Right lobe of liver (tissue), 6 donors: ENCODE measurements at places on chromosomes 13 and 19. TPM values are rescaled to one million over a fixed set of nuclear protein-coding genes. Genes with fewer than 3 reads are reported as not detected.

- DNase-seq, result no peak
- H3K27ac ChIP-seq, result no peak overlapping the region
- H3K4me1 ChIP-seq, result no peaks in the 10 kb centered on the region
- H3K27me3 ChIP-seq, result no peaks in the 10 kb centered on the region
- H3K36me3 ChIP-seq, result no peaks in the 10 kb centered on the region
Measured at GRCh38 chr13:31920727-31921100, 110.9 kb upstream of the FRY start.

GRCh38 chr19:1467215-1467489 is 11.9 kb downstream of the C19orf25 start:
- no peak for DNase-seq
- H3K27ac ChIP-seq, result no peak overlapping the region
- H3K36me3 ChIP-seq, result no peaks in the 10 kb centered on the region
- H3K27me3 ChIP-seq, result peaks cover 41% of the 10 kb centered on the region
- H3K4me1 ChIP-seq, result peaks cover 16% of the 10 kb centered on the region

DNA sequence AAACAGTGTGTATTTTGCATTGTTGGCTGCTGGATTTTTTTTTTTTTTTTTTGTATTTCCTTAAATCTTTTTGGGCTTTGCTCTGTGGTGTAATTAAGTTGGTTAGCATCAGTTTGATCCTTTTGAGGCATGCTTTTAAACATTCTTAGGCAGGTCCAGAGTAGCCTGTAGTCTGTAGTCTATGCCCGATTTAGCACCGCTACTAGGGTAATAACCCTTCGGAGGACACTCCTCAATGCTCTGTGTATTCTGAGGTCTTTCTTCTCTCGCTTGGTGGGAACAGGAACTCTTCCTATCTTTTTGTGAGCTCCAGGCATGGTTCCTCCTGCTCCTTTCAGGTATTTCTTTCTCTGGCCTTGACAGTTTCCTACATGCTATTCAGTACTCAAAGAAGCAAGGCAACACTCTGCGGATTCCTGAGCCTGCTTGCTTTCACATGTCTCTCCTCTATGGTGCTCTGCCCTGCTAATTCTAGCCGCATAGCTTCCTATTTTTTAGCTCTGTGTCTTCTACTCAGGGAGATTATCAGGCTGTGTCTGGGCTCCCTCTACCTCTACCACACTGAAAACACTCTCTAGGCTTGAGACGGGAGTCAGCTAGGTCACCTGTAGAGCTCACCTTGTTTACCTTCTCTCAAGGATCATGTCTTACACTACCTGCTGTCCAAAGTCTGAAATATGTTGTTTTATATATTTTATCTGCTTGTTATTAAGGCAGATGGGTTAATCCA is 195.1 kb downstream of the NDFIP2 start:
- no peak overlapping the region for H3K4me3 ChIP-seq
- no peak overlapping the region for H3K27ac ChIP-seq
- no peak for DNase-seq
- no peaks in the 10 kb centered on the region for H3K27me3 ChIP-seq

DNA sequence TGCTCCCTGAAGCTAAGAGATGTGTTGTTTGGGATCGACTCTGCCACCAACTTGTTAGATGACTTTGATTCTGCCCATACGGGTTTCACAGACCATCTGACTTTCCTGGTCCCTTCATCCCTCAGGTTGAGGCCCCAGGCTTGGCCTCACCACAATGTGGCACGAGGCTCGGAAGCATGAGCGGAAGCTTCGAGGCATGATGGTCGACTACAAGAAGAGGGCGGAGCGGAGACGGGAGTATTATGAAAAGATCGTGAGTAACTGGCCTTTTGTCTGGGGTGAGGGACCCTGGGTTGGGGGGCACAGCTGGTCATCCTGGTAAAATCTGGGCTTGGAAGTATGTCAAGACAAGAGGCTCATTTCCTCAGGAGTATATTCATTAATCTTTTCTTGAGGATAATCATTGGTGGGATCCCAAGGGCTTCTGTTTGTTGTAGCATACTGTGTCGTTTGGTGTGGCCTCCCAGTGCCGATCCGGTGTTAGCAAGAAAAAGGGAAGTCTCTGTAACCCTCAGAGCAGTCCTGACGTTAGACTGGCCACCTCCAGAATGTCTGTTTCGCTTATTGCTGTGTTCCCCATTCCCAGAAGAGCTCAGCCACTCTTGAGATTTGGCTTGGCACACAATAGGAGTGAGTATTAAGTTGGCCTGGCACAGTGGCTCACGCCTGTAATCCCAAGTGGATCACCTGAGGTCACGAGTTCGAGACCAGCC is 1.4 kb downstream of the CLASRP start:
- peaks cover 2% of the 10 kb centered on the region for H3K36me3 ChIP-seq
- no peaks in the 10 kb centered on the region for H3K27me3 ChIP-seq
- DNase-seq, result no peak
- no peaks in the 10 kb centered on the region for H3K4me1 ChIP-seq
- H3K27ac ChIP-seq, result peak overlapping the region; percentile 14
- H3K4me3 ChIP-seq, result no peak overlapping the region

DNA sequence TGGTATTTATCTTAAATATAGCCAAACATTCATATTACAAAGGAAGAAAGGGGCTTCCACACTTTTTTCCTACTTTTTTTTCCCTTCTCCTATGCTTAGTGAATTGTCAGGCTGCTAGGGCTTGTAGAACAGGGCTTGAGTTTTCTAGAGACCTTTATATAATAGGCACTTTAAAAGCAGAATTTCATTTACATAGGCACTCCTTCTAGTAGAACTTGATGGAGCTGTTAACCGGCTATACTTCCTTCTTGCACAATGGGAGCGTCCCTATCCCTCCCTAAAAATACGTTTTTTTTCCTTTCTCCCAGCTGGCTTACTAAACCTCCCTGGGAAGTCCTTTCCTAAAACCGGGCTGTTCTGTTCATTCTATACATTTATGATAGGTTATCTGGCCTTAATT is 1.1 kb downstream of the TRIM13 start:
- H3K36me3 ChIP-seq, result no peaks in the 10 kb centered on the region
- no peaks in the 10 kb centered on the region for H3K27me3 ChIP-seq
- DNase-seq, result no peak

DNA sequence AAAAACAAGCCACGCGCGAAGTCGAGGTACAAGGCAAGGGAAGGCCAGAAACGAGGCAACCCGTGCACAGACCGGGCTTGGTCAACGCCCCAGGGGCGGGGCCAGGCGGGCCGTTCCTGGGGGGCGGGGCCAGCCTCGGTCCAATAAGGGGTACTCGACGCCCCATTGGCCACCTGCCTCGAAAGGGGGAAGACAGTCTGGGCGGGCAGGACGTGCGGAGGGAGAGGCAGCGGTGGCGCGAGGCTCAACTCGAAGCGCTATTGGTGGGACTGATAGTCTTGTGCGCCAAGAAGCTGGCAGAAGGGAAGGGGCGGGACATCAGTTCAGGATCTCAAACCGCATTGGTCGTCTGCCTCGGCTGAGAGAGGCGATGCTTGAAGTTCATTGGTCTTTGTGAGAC is at the start of gene LYPD4:
Gene LYPD4 (minus strand): TSS at position 83 of the 400 bp plus-strand sequence. CDS start 5,398 bp downstream, outside the sequence.
- DNase-seq, result no peak
- no peaks in the 10 kb centered on the region for H3K4me1 ChIP-seq
- no peaks in the 10 kb centered on the region for H3K36me3 ChIP-seq
- H3K27me3 ChIP-seq, result no peaks in the 10 kb centered on the region

DNA sequence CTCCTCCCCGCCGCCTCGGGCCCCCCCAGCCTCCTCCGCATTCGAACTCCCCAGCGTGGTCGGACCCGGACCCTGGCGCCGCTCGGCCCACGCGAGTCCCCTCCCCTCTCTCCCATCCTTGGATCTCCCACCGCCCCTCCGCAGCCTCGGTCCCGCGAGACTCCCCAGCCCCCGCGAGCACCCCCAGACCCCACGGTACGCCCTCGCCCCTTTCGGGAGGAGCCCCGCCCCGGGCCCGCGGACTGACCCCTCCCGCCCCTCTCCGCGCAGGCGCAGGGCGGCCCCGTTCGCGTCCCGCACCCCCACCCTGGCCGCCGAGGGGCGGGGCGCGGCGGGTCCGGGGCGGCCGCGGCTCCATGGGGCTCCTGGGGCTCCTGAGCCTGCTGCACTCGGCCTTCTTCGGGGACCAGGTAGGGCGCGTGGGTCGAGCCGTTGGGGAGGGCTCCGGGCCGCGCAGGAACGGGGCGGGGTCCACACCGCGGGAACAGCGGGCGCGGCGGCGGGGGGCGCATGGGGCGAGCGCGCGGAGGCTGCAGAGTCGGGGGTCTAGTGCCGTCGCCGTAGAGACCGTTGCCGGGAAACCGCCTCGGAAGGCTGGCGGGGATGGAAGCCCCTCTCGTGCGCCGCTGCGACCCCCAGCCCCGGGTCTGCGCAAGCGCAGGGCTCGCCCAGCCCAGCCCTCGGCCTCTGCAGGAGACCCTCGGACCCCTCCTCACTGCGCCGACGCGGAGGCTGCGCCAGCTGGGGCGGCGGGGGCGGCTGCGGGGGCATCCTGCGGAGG is 3.8 kb upstream of the APC2 start:
- no peak for DNase-seq
- H3K27ac ChIP-seq, result no peak overlapping the region
- H3K4me3 ChIP-seq, result no peak overlapping the region
- no peaks in the 10 kb centered on the region for H3K4me1 ChIP-seq
- peaks cover 13% of the 10 kb centered on the region for H3K36me3 ChIP-seq
- peaks cover 21% of the 10 kb centered on the region for H3K27me3 ChIP-seq

The ZNF626 gene
- total RNA-seq, result 3.4 TPM

GRCh38 chr13:67445436-67445835 is 215.3 kb upstream of the PCDH9 start:
- no peaks in the 10 kb centered on the region for H3K27me3 ChIP-seq
- no peak overlapping the region for H3K27ac ChIP-seq
- H3K4me3 ChIP-seq, result no peak overlapping the region
- H3K4me1 ChIP-seq, result no peaks in the 10 kb centered on the region
- DNase-seq, result no peak

The TEX101 gene
- not detected for total RNA-seq

- no peaks in the 10 kb centered on the region for H3K27me3 ChIP-seq
- no peak overlapping the region for H3K27ac ChIP-seq
Measured at GRCh38 chr13:51071493-51071892, 39.6 kb downstream of the C13orf42 start.

The ZNF729 gene
- total RNA-seq, result not detected

GRCh38 chr19:45159210-45159970 is 1.4 kb downstream of the NKPD1 start:
- no peaks in the 10 kb centered on the region for H3K36me3 ChIP-seq
- no peaks in the 10 kb centered on the region for H3K4me1 ChIP-seq
- no peak overlapping the region for H3K4me3 ChIP-seq
- no peak overlapping the region for H3K27ac ChIP-seq
- H3K27me3 ChIP-seq, result no peaks in the 10 kb centered on the region

The AMH gene
- total RNA-seq, result 0.98 TPM

The ONECUT3 gene
- total RNA-seq, result not detected

GRCh38 chr13:74305876-74306275 is 171.7 kb upstream of the KLF12 start:
- no peak overlapping the region for H3K4me3 ChIP-seq
- DNase-seq, result no peak
- no peaks in the 10 kb centered on the region for H3K36me3 ChIP-seq
- no peak overlapping the region for H3K27ac ChIP-seq

- H3K4me3 ChIP-seq, result no peak overlapping the region
- H3K36me3 ChIP-seq, result no peaks in the 10 kb centered on the region
- no peak for DNase-seq
Measured at GRCh38 chr13:25065974-25066770, 29.8 kb upstream of the PABPC3 start.

GRCh38 chr19:48815870-48816501 is 5.2 kb upstream of the BCAT2 start:
- H3K27me3 ChIP-seq, result no peaks in the 10 kb centered on the region
- no peak for DNase-seq
- H3K4me3 ChIP-seq, result no peak overlapping the region
- peak overlapping the region; percentile 80 for H3K27ac ChIP-seq

The RFPL4AL1 gene
- total RNA-seq, result not detected

GRCh38 chr19:50909240-50910070 is 1.7 kb downstream of the KLK4 start:
- H3K4me3 ChIP-seq, result no peak overlapping the region
- DNase-seq, result no peak
- H3K36me3 ChIP-seq, result no peaks in the 10 kb centered on the region
- no peaks in the 10 kb centered on the region for H3K4me1 ChIP-seq
- no peak overlapping the region for H3K27ac ChIP-seq

- H3K27ac ChIP-seq, result no peak overlapping the region
- DNase-seq, result no peak
- H3K36me3 ChIP-seq, result no peaks in the 10 kb centered on the region
- H3K4me1 ChIP-seq, result no peaks in the 10 kb centered on the region
- no peaks in the 10 kb centered on the region for H3K27me3 ChIP-seq
Measured at GRCh38 chr13:69487576-69487975, 620.0 kb upstream of the ATXN8OS start.

DNA sequence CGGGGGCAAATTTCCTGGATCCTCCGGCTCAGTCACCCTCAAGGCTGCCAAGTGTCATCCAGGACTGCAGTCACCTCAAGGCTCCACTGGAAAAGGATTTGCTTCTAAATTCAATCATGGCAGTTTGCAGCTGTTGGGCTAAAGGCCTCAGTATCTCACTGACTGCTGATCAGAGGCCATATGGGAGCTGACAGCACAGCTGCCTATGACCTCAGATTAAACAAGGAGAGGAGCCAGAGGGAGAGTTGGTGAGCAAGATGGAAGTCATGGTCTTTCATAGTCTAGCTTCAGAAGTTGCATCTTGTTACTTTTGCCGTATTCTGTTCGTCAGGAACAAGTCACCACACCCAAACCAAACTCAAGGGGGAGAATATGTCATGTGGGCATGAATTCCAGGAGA is 849.7 kb downstream of the UQCRFS1 start:
- H3K27ac ChIP-seq, result no peak overlapping the region
- H3K4me3 ChIP-seq, result no peak overlapping the region
- H3K36me3 ChIP-seq, result no peaks in the 10 kb centered on the region

The HPN gene
- 285 TPM for total RNA-seq

DNA sequence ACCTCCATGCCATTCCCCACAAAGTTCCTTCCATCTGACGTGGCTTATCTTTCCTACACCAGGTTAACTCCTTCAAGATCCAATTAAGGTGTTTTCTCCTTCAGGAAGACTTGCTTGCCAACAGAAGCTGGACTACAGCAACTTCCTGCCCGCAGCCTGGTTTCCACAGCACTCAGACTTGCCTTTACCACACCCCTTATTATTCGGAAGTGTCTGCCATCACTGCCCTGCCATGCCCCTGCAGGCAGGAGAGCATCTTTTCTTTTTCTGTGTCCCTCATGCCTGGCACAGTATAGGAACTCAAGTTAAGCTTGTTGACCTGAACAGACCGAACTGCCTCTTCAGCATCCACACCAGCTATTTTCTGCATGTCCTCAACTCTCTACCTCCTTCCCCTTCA is 168.0 kb downstream of the FOXO1 start:
- no peak for DNase-seq
- no peaks in the 10 kb centered on the region for H3K27me3 ChIP-seq
- H3K36me3 ChIP-seq, result no peaks in the 10 kb centered on the region

The CPT1C gene
- total RNA-seq, result 0.67 TPM
